SK-MEL-5 (cell line): ENCODE measurements at places on chromosomes 4 and X.

- no peak for DNase-seq
Measured at GRCh38 chrX:87489071-87489470, 28.5 kb upstream of the KLHL4 start.

DNA sequence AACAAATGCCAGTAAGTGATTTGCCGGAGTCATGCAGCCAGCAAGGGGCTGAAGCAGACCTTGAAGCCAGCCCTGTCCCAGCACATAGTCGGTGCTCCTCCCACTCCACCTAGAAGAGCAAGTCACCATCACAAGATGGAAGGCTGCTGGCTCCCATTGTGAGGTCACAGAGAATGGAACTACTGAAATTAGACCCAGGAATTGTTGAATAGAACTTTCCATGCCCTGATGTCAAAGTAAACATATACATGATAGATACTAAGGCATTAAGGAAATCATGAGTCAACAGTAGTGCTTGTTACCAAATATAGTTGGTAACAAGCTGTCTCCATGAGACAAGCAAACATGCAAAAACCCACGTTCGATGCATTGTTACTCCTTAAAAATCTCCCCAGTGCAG, 177.1 kb upstream of the MID1 start:
- DNase-seq = no peak

DNA sequence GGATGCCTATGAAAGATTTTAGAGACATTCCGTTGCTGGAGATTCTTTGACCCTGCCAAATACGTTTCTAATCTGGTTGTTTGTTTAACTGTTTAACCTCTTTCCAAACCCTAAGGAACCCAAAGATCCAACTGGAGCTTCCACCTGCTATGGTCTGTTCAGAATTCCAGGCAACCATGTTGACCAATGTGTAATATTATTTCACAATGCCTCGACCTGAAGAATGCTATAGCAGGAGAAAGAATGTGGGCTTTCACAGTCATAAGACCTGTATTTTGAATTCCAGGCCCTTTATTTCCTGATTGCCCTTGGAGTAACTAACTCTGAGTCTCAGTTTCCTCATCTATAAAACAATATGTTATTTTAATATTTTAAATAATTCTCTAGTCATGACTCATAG, 90.8 kb downstream of the COL25A1 start:
- no peak for DNase-seq

- DNase-seq = no peak
Measured at GRCh38 chr4:160373911-160374310, 1271.0 kb downstream of the RAPGEF2 start.

DNA sequence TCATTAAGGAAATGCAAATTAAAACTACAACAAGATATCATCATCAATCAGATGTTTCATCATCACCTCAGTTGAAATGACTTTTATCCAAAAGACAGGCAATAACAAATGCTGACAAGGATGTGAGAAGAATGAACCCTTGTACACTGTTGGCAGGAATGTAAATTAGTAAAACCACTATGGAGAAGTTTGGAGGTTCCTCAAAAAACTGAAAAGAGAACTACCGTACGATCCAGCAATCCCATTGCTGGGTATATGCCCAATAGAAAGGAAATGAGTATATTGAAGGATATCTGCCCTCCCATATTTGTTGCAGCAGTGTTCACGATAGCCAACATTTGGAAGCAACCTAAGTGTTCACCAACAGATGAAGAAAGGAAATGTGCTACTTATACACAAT, 50.6 kb upstream of the STARD8 start:
- DNase-seq = no peak

DNA sequence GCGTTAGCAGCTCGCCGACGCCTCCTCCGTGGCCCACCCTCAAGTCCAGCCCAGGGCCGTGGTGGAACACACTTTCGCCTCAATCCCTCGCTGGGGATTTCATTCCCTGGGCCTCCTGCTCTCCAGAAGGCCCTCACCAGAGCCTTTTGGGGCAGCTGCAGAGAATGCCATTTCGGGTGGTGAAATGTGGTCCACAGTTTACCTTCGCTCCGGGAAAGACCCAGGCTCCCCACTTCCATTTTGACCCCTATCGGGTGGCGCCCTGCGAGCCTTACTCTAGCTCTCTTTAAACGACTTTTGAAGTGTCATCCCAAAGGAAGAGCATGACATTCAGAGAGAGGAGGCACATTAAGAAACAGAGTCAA, 496 bp downstream of the SH2D1A start:
- DNase-seq = no peak

GRCh38 chr4:95084584-95084983, 326.8 kb downstream of the BMPR1B start:
- DNase-seq = no peak

GRCh38 chr4:84837751-84838150, 128.7 kb downstream of the WDFY3 start:
- DNase-seq = no peak

- DNase-seq = no peak
Measured at GRCh38 chr4:92303621-92304027, at the start of gene GRID2. Gene GRID2, plus strand, starts transcription at chr4:92303966.

DNA sequence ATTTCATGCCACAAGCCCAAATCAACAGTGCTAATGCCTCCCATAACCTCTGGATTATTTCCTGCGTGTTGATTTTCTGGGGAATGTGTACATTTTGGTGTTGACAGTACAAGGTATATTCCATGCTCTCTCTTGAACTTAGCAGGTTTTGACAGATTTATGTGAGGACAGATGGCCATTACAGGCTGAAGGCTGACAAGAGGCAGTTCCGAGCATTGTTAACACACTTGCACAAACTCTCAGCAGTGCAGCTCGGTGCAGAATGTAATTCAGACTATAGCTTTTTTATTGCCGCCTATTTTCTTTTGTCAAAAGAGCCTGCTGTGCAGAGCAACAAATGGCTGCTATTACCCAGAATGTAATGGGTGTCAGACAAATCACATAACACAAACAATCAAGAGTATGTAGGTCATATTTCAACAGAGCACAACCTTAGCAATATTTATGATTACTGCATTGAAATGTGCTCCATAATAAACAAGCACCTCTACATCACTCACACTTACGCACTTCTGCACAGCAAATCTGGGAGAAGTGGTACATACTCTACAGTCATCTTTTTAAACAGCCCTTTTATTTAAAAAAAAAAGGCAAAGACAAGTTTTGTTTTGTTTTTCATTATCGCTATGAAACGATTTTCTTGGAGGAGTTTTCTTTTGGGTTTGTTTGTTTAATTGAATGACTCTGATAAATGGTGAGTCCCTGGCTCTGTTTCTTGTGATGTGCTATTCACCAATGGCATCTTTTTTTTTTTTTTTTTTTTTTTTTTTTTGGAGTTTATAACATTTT, 71.6 kb downstream of the PPARGC1A start:
- DNase-seq = no peak

DNA sequence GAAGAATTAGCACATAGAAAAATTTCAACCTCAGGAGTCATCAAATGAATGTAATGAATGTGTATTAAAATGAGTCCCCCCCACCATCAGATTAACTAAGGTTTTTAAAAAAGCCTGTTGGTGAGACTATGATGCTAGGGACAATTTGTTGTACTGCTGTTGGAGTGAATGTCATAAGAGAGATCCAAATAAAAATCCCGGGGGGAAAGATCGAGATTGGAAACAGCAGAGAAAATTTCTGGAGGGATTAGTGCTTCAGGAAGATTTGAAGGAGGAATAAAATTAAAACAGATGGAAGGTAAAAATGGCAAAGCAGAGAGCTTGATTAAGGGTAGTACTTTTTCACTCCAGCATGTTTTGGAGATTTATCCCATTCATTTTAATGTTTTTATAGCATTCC, 25.9 kb upstream of the SFRP2 start:
- no peak for DNase-seq

GRCh38 chrX:119885554-119886428, 9.9 kb upstream of the AKAP14 start:
- peak; percentile 44 for DNase-seq

DNA sequence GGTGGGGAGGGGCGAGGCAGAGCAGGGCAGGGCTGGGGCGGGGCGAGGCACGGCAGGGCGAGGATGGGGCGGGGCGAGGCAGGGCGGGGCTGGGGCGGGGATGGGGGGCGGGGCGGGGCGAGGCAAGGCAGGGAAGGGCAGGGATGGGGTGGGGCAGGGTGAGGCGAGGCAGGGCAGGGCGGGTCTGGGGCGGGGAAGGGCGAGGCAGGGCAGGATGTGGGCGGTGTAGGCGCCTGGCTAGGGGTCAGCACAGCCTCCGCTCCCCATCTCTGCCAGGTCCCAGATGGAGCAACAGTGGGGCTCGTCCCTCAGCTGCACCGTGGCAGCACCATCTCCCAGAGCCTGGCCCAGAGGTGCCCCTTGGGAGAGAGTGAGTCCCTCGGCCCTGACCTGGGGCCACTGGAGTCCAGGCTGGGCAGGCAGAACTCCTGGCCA, 4.2 kb upstream of the SRPK3 start:
- DNase-seq = no peak

DNA sequence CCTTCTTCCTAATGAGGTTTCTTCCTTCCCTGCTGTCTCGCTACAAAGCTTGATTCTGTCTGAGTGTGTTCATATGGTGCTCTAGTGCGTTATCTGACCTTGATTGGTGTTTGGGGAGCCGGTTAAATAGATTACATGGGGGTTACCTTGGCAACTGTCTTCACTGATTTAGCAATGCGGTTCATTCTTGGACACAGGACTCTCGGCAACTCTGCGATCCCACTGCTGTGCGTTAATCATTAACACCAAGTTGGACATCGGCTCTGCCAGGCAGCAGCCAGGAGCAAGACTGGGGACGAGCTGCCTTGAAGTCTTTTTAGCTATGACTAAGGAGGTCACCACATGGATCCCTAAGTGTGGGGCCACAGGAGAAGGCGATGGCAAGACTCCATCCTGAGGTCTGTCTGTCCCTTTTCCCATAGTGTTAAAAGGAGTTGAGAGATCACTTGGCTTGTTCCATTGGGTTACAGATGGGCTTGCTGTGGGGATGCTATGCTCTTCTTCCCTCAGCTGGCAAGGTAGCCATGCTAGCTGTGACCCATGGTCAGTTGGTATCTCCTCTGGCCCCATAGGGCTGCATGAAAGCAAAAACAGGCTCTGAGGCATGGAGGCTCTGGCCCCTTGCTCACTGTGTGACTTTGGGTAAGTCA, 93.4 kb upstream of the MAMLD1 start:
- DNase-seq = no peak

- DNase-seq = no peak
Measured at GRCh38 chr4:185716577-185717376, 95.2 kb downstream of the SORBS2 start.

- DNase-seq = peak; percentile 56
Measured at GRCh38 chrX:37926700-37927099, 79.3 kb upstream of the DYNLT3 start.

GRCh38 chr4:79697444-79697843, 289.4 kb upstream of the GK2 start:
- no peak for DNase-seq

GRCh38 chr4:95165926-95166524, 382.7 kb downstream of the UNC5C start:
- DNase-seq = peak; percentile 80

DNA sequence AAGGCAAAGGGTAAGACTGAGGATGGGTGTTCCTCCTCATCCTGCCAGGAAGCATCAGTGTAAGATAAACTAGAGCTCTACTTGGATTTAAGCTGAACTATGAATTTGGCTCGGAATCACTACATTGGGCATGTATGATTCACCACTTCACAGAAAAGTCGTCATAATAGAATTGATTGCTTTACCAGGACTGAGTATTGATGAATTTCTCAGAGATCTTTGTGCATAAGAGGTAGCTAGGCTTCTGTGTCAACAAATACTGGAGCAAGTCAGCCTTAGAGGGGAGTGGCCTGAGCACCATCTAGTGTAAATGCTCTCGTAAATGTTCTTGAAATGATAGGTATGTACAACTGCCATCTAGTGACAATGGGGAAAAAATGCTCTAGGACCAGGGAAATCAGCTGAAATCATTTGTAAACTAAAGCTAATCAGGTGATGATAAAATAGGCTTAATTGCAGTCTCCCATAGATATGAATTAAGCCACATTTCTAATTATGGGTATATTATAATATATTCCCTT, 309.5 kb upstream of the FMR1 start:
- peak; percentile 72 for DNase-seq

GRCh38 chr4:10875144-10875799, 190.7 kb upstream of the CLNK start:
- DNase-seq = no peak

DNA sequence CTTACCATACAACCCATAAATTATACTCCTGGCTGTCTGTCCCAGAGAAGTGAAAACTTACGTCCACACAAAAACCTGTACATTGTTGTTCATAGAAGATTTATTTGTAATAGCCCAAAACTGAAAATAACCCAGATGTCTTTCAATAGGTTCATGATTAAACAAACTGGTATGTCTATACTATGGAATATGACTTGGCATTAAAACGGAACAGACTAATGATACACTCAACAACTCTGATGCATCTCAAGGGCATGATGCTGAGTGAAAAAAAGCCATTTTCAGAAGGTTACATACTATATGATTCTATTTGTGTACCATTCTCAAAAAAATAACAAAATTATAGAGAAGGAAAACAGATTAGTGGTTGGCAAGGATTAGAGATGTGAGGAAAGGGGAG, 11.6 kb upstream of the MND1 start:
- DNase-seq = no peak

- peak; percentile 68 for DNase-seq
Measured at GRCh38 chr4:180617196-180617595, 1626.0 kb upstream of the TENM3 start.

DNA sequence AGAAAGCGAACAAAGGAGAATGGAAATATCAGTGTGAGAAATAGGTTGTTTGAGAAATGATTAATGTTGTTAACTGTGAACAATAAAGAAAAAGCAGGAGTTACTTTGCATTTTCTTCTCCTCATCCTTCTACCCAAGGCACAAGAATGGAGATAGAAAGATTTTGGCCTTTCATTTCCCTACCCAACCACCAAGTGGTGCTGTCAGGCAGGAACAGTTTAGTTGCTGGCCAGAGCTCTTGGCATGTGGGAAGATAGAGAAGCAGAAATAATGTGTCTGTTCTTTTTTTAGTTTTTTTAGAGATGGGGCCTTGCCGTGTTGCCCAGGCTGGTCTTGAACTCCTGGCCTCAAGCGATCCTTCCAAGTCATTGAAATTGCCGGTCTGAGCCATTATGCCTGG, 12.8 kb downstream of the HOPX start:
- peak; percentile 42 for DNase-seq

DNA sequence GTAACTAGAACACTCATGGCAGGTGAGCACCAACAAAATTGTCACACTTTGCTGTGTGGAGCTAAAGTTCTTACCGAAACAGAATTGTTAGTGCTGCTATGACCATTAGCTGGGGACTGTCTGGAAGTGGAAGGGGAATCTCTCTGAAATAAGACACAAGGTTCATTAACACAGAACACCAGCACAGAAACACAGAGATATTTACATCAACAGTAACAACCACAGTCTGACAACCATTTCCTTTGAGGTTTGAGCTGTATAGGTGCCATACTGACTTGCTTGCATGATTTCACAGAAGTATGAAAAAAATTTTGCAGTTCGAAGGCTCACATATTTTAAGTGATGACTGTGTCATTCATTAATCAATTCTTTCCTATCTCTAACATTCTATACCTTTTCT, 109.8 kb downstream of the NYX start:
- no peak for DNase-seq

- peak; percentile 4 for DNase-seq
Measured at GRCh38 chrX:145178268-145178667, 69.0 kb upstream of the SPANXN1 start.
